Activated CD4-positive, alpha-beta T cell treated with anti-CD3 and anti-CD28 coated beads for 24 hours (primary cell): ENCODE measurements at places on chromosomes 5 and 9.
A peak's percentile ranks its signal among the peaks of the same experiment; 100 is the strongest.

GRCh38 chr9:75649060-75649459, 241.4 kb upstream of the PCSK5 start:
- no peak for DNase-seq

DNA sequence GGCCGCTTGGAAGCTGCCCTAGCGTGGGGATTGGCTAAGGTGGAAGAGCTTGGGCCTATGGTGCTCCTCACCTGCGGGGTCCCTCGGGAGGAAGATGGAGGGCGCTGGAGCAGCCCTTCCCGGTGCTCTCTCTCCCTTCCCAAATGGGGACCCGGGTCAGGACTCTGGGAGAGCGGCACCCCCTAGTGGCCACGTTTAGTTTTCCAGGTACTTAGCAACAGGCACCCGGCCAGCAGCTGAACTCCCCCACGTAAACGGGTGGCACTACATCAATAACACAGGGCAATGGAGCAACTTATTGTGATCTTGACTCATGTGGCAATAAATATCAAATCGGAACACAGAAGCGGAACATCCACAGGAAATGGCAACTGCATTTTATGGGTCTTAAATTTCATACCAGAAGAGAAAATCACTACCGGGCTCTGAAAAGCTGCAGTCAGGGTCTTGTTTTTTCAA, 316.6 kb downstream of the AGTPBP1 start:
- peak; percentile 7 for DNase-seq

DNA sequence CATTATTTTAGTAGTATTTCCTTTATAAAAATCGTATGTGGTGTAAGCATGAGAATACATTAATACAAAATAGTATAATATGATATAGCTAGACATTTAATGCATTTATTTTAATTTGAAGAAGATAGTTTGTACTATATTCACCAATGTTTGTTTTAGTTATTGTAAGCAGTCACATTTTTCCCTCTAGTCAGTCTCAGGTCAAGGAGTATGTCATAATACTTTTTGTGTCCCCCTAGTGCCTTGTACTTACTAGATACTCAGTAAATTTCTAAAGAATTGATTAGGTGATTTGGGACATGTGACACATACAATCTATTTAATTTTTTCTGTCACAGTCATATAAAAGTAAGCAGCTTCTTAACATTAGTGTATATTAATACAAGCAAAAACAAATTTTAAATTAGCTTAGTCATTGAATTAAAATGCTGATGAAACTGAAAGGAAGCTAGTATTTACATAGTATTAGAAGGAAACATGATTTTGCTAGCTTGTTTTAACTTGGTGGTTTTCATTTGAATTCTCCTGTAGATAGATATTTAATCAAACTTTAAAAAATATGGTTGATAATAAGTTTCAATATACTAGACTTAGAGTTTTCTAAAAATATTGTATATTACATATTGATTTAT, 242.2 kb downstream of the FER start:
- DNase-seq = no peak

DNA sequence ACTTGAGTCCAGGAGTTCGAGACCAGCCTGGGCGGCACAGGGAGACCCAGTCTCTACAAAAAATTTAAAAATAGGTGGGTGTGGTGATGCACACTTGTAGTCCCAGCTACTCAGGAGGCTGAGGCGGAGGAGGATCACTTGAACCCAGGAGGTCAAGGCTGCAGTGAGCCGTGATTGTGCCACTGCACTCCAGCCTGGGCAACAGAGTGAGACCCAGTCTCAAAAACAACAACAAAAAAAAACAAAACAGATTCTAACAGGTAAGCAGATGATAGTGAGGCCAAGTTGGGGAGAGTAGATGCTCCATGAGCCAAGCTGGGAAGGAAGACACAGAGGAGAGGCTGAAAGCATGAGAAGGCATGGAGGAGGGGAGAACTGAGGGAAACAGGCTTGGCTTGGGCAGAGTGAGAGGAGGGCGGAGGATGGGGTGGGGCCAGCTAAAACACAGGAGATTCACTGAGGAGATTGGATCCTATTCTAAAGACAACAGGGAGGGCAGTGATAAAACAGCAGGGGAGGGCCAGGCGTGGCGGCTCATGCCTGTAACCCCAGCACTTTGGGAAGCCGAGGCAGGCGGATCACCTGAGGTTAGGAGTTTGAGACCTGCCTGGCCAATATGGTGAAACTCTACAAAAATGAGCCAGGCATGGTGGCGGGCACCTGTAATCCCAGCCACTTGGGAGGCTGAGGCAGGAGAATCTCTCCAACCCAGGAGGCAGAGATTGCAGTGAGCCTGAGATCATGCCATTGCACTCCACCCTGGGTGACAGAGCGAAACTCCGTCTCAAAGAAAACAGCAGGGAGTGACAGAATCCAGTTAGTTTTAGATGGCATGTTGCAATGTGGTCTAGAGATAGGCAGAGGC, 8.4 kb downstream of the RPS14 start:
- no peak for DNase-seq

- no peak for DNase-seq
Measured at GRCh38 chr9:35771534-35771933, 17.5 kb upstream of the MSMP start.
